Activated T-helper 2 cell treated with anti-CD3 and anti-CD28 coated beads, Interferon-gamma antibody, Interleukin-2, Interleukin-4, amounts not matched to agents 10 μg/mL and 5 μg/mL and 100 μg/mL, durations not matched to agents 14 hours and 24 hours and 36 hours (primary cell): ENCODE measurements at places on chromosomes 6 and 20. TPM values are rescaled to one million over a fixed set of nuclear protein-coding genes. Genes with fewer than 3 reads are reported as not detected.

The GPR63 gene
- total RNA-seq: 4.5 and 5.0 TPM in 2 replicates

The CNR1 gene
- total RNA-seq: not detected in 2 replicates

- H3K36me3 ChIP-seq: no peaks in the 10 kb centered on the region
- H3K4me1 ChIP-seq: no peaks in the 10 kb centered on the region
- H3K27ac ChIP-seq: no peak overlapping the region
- DNase-seq: peak; percentile 35
- H3K4me3 ChIP-seq: no peak overlapping the region
Observed at GRCh38 chr20:38222231-38222922, 38.2 kb downstream of the KIAA1755 start.

DNA sequence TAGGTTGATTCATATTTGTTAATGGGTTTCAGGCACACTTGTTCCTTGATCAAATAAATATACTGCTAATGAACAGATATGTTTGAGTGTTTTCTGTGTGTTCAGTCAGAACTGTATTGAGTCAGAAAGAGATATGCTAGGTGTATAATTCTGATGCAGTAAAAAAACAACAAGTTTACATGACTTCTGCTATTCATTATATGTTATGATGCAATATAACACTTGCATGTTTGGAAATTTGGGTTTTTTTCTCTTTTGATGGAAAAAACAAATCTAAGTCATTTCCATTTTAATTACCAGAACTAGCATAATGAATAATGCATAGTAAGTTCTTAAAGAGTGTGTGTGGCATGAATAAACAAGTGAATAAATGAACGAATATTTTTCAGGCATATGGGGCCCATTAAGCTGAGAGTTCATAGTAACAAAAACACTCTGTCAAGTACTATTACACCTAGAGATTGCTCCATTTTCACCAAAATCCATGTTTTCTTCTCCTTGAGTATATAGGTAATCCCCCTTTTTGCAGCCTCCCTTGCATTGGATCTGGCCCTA is 208.3 kb upstream of the NT5E start:
- H3K27ac ChIP-seq: no peak overlapping the region
- no peak for DNase-seq
- H3K27me3 ChIP-seq: no peaks in the 10 kb centered on the region

The CAGE1 gene
- 0.16 TPM in 2 replicates for total RNA-seq

DNA sequence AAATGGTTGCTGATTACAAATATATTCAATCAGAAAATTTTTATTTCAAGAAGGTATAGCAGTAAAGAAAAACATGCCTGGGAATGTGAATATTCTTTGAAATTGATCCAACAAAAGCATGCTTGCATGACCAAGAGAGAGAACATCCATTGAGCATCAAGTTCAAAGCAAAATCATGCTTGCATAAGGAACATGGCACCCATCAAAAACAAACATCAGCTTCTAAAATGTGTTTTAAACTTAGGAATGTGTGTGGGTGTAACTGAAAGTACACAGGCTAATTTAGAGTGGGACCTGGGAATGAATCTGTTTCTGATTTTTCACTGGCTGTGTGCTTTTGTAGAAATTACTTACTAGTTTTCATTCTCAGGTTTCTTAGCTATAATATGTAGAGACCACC is 5.6 kb downstream of the SLC17A5 start:
- DNase-seq: no peak
- no peak overlapping the region for H3K27ac ChIP-seq
- peaks cover 16% of the 10 kb centered on the region for H3K4me1 ChIP-seq
- H3K4me3 ChIP-seq: no peak overlapping the region

- peaks cover 42% of the 10 kb centered on the region for H3K36me3 ChIP-seq
- DNase-seq: no peak
- H3K4me1 ChIP-seq: peaks cover 32% of the 10 kb centered on the region
- H3K27ac ChIP-seq: peak overlapping the region; percentile 15
Observed at GRCh38 chr20:2890742-2891141, 17.5 kb downstream of the PTPRA start.

- peaks cover 1% of the 10 kb centered on the region for H3K4me1 ChIP-seq
- H3K36me3 ChIP-seq: peaks cover 58% of the 10 kb centered on the region
- DNase-seq: no peak
- no peak overlapping the region for H3K4me3 ChIP-seq
- no peaks in the 10 kb centered on the region for H3K27me3 ChIP-seq
Observed at GRCh38 chr6:144405163-144405562, 120.0 kb downstream of the UTRN start.

The FKBP1C gene
- 3.0 and 3.5 TPM in 2 replicates for total RNA-seq

DNA sequence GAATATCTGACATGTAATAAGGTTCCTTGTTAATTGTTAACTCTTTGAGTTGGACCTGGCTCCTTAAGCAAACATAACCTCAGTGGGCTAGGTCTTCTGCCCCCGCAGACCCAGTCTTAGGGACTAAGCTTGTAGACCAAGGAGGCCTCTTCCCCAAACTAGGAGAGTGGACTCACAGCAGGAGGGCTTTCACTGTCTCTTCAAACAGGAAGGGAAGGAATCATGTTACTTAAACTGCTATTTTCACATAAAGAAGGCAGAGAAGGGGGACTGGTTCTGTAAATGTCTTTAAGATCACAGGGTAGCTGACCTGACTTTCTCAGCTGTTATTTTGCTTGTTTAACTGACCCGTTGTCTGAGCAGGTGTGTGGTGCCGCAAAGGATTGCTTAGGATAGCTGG is 34.9 kb upstream of the PRDM1 start:
- peaks cover 13% of the 10 kb centered on the region for H3K4me1 ChIP-seq
- H3K36me3 ChIP-seq: no peaks in the 10 kb centered on the region
- no peak for DNase-seq
- no peak overlapping the region for H3K4me3 ChIP-seq
- H3K27me3 ChIP-seq: peaks cover 4% of the 10 kb centered on the region

- H3K27me3 ChIP-seq: no peaks in the 10 kb centered on the region
- no peak overlapping the region for H3K4me3 ChIP-seq
- H3K4me1 ChIP-seq: peaks cover 50% of the 10 kb centered on the region
- peaks cover 3% of the 10 kb centered on the region for H3K36me3 ChIP-seq
- DNase-seq: no peak
Observed at GRCh38 chr20:13338999-13339411, 117.9 kb downstream of the ISM1 start.

The ZBTB12 gene
- 4.8 and 4.9 TPM in 2 replicates for total RNA-seq

The CDH4 gene
- total RNA-seq: not detected in 2 replicates

The TRERF1 gene
- total RNA-seq: 19.6 TPM in 2 replicates

The BTNL2 gene
- total RNA-seq: not detected in 2 replicates

The SLCO4A1 gene
- 59.2 and 61.1 TPM in 2 replicates for total RNA-seq

GRCh38 chr6:113654396-113654795 is 202.7 kb upstream of the MARCKS start:
- H3K4me3 ChIP-seq: no peak overlapping the region
- no peaks in the 10 kb centered on the region for H3K36me3 ChIP-seq
- H3K4me1 ChIP-seq: no peaks in the 10 kb centered on the region
- DNase-seq: no peak
- H3K27me3 ChIP-seq: no peaks in the 10 kb centered on the region

DNA sequence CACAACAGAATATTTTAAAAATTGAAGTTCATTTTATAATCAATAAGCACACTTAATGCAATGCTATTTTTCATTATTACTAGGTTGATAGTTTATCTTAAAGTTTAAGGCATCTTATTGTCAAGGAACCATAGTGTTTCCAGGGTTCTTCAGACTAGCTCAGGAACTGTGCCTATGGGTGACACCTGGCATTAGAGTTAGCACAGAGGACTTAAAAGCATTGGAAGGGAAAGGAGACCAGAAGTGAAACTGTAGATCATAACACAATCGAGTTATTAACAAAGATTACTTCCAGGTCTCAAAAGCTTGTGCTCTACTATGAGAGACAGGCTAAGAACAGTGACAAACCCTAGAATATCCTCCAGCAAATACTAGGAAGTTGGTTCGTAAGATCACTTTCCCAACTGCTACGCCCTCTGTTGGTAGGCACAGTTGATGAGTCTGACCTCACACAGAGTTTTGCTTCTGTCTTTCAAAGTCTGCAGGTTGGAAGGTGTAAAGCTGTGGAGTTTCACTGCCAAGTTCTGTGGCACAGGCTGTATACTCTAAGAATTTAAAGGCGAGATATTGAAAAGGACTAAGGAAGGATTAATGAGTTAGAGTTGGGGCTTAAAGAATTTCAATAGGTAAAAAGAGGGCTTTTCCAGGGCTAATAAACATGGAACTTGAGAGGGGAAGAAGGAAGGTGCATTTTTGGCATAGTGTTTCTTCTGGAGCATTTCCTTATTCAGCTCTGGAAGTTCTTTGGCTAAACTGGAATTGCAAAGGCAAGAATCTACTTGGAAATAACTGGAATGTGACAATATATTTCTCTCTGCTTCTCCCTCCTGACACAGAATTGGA is 531.3 kb upstream of the JAG1 start:
- H3K4me3 ChIP-seq: no peak overlapping the region
- no peak for DNase-seq
- no peak overlapping the region for H3K27ac ChIP-seq
- H3K36me3 ChIP-seq: no peaks in the 10 kb centered on the region
- no peaks in the 10 kb centered on the region for H3K27me3 ChIP-seq
- no peaks in the 10 kb centered on the region for H3K4me1 ChIP-seq

GRCh38 chr6:21846541-21847451 is 253.2 kb downstream of the SOX4 start:
- peak overlapping the region; percentile 33 for H3K27ac ChIP-seq
- no peaks in the 10 kb centered on the region for H3K36me3 ChIP-seq
- no peaks in the 10 kb centered on the region for H3K27me3 ChIP-seq
- peak overlapping the region; percentile 13 for H3K4me3 ChIP-seq
- DNase-seq: no peak

The DYNLT2 gene
- total RNA-seq: 1.9 and 2.1 TPM in 2 replicates

GRCh38 chr20:22986601-22987000 is 48.5 kb upstream of the SSTR4 start:
- no peak overlapping the region for H3K27ac ChIP-seq
- H3K4me1 ChIP-seq: no peaks in the 10 kb centered on the region
- no peaks in the 10 kb centered on the region for H3K36me3 ChIP-seq
- no peak for DNase-seq
- no peak overlapping the region for H3K4me3 ChIP-seq

- H3K4me1 ChIP-seq: no peaks in the 10 kb centered on the region
- DNase-seq: no peak
- H3K27ac ChIP-seq: no peak overlapping the region
- H3K4me3 ChIP-seq: no peak overlapping the region
- H3K27me3 ChIP-seq: no peaks in the 10 kb centered on the region
Observed at GRCh38 chr6:163720005-163720404, 305.5 kb downstream of the QKI start.

The PIM1 gene
- 151 and 161 TPM in 2 replicates for total RNA-seq

GRCh38 chr6:53484476-53485280 is 60.2 kb downstream of the GCLC start:
- H3K4me3 ChIP-seq: no peak overlapping the region
- DNase-seq: peak; percentile 31
- no peaks in the 10 kb centered on the region for H3K36me3 ChIP-seq

GRCh38 chr6:145548933-145549648 is 186.2 kb downstream of the EPM2A start:
- H3K4me3 ChIP-seq: no peak overlapping the region
- H3K27ac ChIP-seq: no peak overlapping the region
- H3K4me1 ChIP-seq: no peaks in the 10 kb centered on the region
- no peak for DNase-seq

- H3K4me1 ChIP-seq: peaks cover 8% of the 10 kb centered on the region
- DNase-seq: no peak
- H3K4me3 ChIP-seq: no peak overlapping the region
- peaks cover 16% of the 10 kb centered on the region for H3K27me3 ChIP-seq
Observed at GRCh38 chr6:31285486-31285885, 13.6 kb upstream of the HLA-C start.

- H3K4me1 ChIP-seq: no peaks in the 10 kb centered on the region
- no peak overlapping the region for H3K4me3 ChIP-seq
- H3K27me3 ChIP-seq: no peaks in the 10 kb centered on the region
- no peak overlapping the region for H3K27ac ChIP-seq
- no peak for DNase-seq
Observed at GRCh38 chr6:93827728-93828127, 408.4 kb upstream of the EPHA7 start.

- H3K4me3 ChIP-seq: no peak overlapping the region
- no peak for DNase-seq
- no peak overlapping the region for H3K27ac ChIP-seq
- H3K27me3 ChIP-seq: no peaks in the 10 kb centered on the region
Observed at GRCh38 chr6:109318328-109318876, 63.9 kb downstream of the CD164 start.

- DNase-seq: no peak
- no peak overlapping the region for H3K27ac ChIP-seq
- H3K4me3 ChIP-seq: no peak overlapping the region
Observed at GRCh38 chr6:148526145-148526544, 183.5 kb downstream of the SASH1 start.

The SNRPB gene
- total RNA-seq: 506 and 513 TPM in 2 replicates

DNA sequence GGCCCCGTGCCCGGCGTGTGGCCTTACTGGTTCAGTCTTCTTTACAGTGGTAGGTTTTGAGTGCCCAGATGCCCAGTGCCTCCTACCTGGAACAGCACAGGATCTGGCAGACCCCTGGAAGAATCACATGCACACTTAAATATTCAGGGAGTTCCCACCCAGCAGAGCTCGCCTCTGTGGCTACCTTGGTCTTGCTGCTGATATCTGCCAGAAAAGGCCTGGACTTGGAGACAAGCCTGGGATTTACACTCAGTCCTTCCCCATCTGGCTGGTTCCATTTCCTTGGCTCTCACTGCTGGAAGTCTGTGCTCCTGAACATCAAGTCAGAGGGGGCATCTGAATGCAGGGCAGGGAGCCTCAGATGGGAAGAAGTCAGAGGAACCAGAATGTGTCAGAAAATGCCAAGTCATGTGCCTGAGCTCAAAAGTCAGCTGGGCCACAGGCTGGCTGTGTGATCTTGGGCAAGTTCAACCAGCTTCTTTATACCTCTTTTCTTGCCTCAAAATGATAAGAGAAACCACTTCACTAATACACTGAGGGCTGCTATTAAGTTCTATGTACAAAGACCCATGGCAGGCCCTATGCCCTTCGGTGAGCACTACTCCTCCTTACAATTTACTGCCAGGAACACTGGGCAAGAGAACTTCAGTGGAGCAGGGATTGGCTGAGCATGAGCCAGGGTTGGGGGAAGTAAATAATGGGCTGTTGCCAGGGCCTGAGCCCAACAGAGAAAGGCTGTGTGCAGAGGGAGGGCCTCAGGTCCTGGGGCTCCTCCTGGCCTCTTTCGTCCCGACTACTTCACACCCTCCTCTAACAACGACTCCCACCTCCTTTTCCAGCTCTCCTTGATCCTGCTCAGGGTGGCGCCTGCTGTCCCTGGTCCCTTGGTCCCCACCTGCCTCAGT is 158.1 kb upstream of the PROKR2 start:
- H3K27ac ChIP-seq: no peak overlapping the region
- H3K4me3 ChIP-seq: no peak overlapping the region
- no peak for DNase-seq

DNA sequence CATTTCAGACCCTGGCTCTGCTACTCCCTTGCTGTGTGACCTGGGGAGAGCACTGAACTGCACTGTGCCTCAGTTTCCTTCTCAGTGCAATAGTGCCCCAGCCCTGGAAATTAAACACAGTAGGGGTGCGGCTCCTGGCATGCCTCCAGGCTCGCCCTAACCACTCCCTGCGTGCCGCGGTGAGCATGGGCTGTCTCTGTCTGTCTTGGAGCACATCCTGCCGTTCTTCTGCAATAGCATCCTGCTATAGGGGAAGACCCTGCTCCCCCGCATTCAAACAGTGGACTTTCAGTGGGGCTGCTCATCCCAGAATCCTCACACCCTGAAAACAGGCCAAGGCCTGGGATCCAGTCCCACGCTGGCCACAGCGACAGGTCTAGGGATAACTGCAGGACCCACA is 129.5 kb downstream of the FOXC1 start:
- no peaks in the 10 kb centered on the region for H3K27me3 ChIP-seq
- H3K4me3 ChIP-seq: no peak overlapping the region
- no peak overlapping the region for H3K27ac ChIP-seq
